ENCODE measurements at places on chromosomes 7 and 10.

DNA sequence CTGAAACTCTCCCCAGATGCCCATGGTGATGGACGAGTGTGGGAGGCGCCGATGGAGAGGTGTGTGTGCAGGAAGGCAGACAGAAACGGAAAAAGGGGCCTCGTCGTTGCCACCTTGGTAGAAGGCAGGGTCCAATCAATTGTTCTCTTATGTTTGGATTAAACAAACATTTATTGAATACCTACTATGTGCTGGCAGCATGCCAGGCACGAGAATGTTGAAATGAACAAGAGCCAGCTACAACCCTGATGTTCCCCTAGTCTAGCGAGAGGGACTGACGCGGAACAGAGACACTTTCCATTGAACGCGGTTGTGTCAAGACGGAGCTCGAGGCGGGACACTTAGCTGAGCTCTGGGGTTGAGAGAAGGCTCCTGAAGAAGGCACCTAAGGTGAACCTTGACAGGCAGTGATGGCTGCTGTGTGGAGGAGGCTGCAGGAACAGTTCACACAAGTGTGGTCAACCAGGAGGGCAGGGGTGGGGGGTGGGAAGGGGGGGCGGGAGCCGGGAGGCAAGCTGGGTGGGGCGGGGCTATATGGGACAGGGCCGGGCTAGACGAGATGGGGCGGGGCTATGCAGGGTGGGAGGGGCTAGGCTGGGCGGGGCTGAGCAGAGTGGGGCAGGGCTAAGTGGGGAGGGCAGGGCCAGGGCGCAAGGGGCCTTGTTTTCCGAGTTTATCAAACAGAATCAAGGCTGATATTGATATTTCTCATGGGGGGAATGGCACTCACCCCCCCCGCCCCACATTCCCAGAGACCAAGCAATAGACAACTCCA lies 181.0 kb downstream of the GATA3 start:
- no peak for DNase-seq

GRCh38 chr10:114520453-114520852 lies 116.2 kb upstream of the AFAP1L2 start:
- no peak for DNase-seq

- DNase-seq, result no peak
Measured at GRCh38 chr7:54811041-54811845, 52.2 kb upstream of the SEC61G start.

DNA sequence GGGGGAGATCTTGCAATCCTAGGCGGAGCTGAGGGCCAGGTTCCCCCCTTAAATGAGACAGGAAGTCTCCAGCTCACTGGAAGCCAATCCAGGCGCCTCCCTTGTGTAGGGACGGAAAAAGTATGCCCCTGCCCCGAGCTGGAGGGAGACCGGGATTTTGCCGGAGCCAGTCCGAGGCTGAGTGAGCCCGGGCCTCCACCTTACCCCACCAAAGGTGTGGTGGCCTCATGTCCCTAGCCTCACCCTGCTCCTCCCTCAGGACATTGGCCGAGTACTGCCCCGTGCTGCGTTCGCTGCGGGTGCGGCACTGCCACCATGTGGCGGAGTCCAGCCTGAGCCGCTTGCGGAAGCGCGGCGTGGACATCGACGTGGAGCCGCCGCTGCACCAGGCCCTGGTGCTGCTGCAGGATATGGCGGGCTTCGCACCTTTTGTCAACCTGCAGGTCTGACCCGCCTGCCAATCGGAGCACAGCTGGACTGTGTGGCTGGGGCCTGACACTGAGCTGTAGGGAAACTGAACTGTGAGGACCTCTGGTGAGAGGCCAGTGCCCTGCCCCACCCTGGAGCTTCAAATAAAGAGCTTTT lies 2.0 kb downstream of the FBXL15 start:
- no peak for DNase-seq

Measured in activated CD8-positive, alpha-beta memory T cell treated with anti-CD3 and anti-CD28 coated beads for 1 hour (primary cell).